ENCODE measurements at places on chromosomes 3 and 15.

- peak; percentile 53 for DNase-seq
Measured at GRCh38 chr3:134197681-134198261, 52.9 kb downstream of the RYK start.

DNA sequence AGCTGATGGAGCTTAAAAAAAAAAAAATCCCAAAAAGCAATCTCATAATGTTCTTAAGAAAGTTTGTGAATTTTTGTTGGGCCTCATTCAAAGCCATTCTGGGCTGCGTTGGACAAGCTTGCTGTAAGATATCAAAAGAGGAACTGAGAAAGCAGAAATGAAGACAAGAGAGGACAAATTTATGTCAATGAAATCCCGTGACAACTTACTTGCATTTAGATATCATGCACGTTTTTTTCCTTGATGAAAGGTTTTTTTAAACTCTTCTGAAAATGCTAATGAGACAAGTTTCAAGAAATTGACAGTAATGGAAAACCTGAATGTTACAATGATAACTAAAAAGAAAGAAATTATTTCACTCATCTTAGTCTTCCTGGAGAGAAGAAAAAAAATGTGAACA lies 662.9 kb downstream of the SQOR start:
- no peak for DNase-seq

- no peak for DNase-seq
Measured at GRCh38 chr15:36603987-36604386, 24.6 kb downstream of the CDIN1 start.

DNA sequence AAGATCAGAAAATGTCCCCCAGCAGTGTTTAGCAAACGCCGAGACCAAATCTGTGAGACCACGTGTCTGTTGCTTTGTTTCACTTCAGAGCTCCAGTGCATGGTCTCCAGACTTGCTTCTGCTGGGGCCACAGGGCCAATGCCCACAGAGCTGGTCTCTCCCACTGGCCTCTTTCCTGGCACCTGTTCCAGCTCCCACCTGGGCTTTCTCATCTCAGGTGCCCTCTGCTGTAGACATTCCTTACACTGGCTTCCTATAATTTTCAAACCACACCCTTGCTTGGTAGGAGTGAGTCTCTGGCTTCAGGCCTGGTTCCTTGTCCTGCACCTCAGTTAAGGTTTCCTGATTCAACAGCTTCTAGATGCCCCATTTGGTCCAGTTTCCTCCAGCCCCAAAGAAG lies 243.1 kb downstream of the ADAMTS17 start:
- no peak for DNase-seq

GRCh38 chr3:30495172-30496065 lies 111.0 kb upstream of the TGFBR2 start:
- no peak for DNase-seq

- DNase-seq, result no peak
Measured at GRCh38 chr15:92971713-92972112, 71.6 kb downstream of the CHD2 start.

DNA sequence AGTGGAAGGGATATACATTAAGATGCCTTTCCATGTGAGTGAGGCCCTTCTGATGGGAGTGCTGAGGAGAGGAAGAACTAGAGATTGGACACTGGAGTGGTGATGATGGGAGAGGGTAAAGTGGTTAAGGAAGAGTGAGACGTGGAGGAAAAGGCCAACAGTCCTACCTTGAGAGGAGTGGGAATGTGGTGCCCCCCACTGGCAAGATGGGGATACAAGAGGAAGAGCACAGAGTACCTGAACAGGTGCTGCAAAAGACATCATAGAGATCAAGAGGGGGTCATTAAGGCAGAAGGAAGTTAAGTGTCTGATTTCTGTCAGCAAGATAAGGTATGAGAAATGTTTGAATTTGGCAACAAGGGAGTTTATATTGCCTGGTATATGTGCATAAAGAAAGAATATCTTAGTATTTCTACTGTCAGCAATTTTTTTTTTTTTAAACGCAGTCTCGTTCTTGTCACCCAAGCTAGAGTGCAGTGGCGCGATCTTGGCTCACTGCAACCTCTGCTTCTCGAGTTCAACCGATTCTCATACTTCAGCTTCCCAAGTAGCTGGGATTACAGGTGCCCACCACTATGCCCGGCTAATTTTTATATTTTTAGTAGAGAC lies 34.0 kb downstream of the ARIH2 start:
- DNase-seq, result no peak

DNA sequence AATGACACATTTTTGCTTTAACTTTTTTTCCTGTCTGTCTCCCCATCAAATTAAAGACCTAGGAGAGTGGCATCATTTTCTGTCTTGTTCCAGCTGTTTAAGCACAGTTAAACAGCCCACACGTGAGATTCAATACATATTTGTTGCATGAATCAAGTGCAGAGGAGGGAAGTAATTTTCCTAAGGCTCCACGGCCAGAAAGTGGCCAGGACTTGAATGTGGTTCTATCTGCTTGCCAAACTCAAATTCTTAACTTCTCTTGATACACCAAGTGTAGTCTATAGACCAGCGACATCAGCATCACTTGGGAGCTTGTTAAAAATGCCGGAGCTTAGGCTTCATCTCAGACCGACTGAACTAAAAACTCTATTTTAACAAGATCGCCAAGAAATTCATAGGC lies 724.8 kb upstream of the CFAP20DC start:
- peak; percentile 5 for DNase-seq

- no peak for DNase-seq
Measured at GRCh38 chr3:182760576-182761164, 32.6 kb upstream of the ATP11B start.

DNA sequence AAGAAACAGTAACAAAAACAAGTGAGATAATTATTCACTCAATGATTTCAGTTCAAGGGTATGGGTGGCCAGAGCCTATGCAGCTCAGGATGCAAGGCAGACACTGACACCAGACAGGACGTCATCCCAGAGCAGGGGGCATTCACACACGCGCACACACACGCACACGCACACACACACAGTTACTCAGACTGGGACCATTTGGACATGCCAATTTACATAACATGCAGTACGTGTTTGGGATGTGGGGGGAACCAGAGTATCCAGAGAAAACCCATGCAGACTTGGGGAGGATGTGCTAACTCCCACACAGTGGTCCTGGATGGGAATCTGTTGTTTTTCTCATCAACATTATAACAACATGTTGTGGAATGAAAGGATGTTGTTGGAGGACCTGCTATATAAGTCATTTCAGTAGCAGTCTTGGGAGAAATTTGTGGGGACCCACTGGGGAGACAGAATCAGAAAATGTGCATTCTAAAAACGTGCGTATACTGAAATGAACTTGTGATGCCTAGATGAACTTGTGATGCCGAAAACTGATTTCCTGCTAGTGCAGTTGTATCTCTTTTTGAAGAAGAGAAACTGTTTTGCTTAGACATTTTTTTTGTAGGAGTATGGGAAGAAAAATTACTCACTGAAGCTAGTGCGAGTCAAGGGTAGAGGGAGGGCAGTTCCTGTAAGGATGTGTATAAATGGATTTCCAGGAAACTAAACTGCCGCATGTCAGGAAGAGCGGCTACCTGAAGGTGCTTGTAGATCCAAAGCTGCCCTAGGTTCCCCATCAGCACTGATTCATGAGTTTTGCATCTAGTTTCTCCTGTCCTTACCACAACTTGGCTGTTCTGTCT lies 25.2 kb downstream of the CD200 start:
- DNase-seq, result no peak

GRCh38 chr15:99328106-99329072 lies 77.1 kb downstream of the LRRC28 start:
- no peak for DNase-seq

DNA sequence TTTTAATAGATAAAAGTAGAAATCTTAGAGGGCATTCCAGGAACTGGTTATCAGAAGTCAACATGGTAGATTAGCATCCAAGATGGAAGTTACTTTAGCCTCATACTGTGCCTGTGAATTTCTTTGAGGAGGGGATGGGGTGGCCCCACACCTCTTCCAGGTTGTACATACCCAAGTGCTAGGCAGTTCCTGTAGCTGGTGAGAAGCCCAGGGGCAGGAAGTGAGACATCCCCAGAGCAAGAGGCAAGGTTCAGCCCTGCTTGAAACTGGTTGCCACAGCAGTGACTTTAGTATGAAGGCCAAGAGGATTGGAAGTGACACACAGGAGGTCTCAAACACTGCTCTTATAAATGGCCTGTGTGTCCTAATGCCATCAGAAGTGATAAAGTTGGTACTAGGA lies 11.9 kb downstream of the GTPBP8 start:
- no peak for DNase-seq

DNA sequence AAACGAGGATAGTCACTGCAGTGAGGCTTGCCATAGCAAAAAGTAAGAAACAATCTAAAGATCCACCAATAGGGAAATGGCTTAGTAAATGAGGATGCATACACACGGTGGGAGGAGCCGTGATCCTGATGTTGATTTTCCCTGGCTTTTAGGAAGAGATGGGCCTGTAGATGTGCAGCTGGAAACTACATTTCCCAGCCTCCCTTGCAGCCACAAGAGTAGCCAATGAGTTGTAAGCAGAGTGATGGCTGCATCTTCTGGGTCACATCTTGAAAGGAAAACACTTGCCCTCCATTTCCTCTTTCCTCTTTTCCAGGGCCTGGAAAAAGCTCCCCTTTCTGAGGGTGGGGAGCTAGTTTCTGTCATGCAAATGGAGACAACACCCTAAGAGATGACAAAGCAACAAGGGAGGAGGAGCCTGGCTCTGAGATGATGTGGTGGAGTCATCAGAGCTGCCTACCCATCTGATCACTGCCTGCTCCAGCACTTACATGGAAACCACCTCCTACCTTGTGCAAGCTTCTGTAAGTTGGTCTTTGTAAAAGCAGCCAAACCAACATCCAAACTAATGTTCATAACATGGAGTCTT lies 139.1 kb downstream of the TLE3 start:
- no peak for DNase-seq

DNA sequence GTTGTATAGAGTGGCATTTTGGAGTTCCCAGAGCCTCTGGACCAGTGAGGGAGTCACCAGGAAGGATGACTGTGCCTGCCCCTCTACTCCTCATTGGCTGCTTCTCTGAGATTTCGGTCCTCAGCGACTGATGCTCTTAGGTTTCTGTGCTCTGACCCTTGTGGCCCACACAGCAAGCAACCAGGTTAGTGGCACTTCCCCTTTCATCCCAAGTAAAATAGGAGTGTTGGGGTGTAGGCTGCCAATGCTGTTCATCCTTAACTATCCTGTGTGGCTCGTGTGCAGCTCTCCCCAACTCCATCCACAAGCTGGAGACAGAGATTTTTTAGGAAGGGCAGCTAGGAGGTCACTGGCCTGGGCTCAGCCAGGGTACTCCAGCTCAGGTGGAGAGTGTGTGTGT lies 21.3 kb downstream of the PRR23A start:
- DNase-seq, result no peak

GRCh38 chr3:111369958-111370357 lies 172.0 kb upstream of the CD96 start:
- no peak for DNase-seq

- DNase-seq, result peak; percentile 19
Measured at GRCh38 chr3:101963902-101964362, 114.6 kb downstream of the NFKBIZ start.

DNA sequence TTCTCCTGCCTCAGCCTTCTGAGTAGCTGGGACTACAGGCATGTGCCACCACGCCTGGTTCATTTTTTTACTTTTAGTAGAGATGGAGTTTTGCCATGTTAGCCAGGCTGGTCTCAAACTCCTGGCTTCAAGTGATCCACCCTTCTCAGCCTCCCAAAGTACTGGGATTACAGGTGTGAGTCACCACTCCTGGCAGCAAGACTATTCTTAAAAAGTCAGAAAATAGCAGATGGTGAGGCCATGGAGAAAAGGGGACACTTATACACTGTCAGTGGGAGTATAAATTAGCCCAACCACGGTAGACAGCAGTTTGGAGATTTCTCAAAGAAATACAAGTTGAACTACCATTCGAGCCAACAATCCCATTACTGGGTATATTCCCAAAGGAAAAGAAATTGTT lies 603.3 kb upstream of the TBL1XR1 start:
- no peak for DNase-seq

DNA sequence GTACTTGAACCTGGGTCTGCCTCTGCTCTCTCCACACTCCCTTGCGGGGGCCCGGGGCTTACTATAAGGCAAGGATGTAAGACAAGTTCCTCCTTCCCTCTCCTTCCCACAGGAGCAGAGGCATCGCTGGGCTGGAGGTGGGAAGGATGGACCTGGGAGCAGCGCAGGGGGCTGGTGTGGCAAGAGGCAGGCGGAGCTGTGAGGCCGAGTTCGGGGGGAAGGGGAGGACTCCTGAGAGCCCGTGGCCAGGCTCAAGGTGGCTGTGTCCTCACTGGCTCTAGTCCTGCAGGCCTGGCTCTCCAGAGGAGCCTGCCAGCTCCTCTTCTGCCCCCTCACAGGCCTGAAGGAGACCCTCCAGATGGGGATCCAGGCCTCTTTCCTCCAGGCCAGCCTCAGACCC lies 1.0 kb upstream of the NR2E3 start:
- no peak for DNase-seq

DNA sequence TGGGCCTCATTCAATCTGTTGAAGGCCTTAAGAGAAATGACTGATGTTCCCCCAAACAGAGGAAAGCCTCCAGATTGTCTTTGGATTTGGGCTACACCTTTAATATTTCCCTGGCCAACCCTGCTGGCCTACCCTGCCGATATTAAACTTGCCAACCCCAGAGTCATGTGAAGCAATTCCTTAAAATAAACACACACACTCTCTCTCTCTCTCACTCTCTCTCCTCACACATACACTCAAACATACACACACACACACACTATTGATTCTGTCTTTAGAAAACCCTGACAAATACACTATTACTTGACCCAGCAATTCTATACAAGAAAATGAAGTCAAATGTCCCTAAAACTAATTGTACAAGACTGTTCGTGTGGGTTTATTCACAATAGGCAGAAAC lies 109.9 kb upstream of the ST8SIA2 start:
- DNase-seq, result no peak

DNA sequence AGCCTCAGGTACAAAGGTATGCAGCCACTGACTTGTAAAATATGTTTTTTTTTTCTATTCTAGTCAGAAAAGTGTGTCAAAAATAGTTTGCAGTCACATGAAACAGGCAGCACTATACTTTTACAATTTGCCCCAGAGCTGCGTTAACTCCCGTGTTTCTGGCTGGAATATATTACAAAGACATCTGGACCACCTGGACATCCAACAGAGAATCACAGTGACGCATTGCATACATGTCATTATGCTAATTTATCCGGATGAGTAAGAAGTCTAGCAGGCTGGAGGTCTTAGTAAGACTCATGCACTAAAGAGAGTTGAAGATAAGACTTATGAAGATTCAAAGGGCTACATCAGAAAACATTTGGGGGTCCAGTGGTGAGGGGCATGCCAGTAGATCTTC lies 39.2 kb upstream of the STRIT1 start:
- no peak for DNase-seq

- DNase-seq, result no peak
Measured at GRCh38 chr15:70503073-70503745, 260.1 kb downstream of the UACA start.

DNA sequence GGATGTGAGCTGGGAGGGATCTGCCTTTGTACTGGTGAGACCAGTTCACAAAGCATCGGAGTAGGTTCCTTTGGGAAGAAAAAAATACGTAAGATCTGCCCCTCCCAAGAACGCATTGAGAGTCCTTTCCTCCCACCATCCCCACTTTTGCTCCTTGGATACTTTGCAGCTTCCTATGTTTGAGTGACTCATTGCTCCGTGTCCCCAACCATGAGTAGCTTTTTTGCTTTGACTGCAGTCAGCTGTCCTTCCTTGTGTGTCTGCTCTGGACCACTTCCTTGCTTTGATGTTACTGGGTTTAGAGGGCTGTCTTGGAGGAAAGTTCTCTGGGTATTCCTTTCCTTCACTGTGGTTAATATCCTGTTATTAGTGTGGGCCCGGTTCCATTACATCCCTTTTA lies 43.2 kb upstream of the PTPN23 start:
- DNase-seq, result no peak
